Smooth muscle cell of trachea (primary cell): ENCODE measurements at places on chromosomes 1 and 21. TPM values are rescaled to one million over a fixed set of nuclear protein-coding genes. Genes with fewer than 3 reads are reported as not detected.

The DISP1 gene
- total RNA-seq: 8.9 and 11.6 TPM in 2 replicates

The CHIT1 gene
- total RNA-seq: not detected in 2 replicates

The TBX19 gene
- total RNA-seq: 0.58 and 2.0 TPM in 2 replicates

The DNAJC28 gene
- 1.3 and 3.2 TPM in 2 replicates for total RNA-seq

The BEND5 gene
- 0.17 TPM in 1 of 2 replicates, not detected in the other for total RNA-seq

The KRTAP7-1 gene
- total RNA-seq: not detected in 2 replicates

The B3GALT5 gene
- 0.15 and 0.17 TPM in 2 replicates for total RNA-seq

The TFF3 gene
- total RNA-seq: 0.17 and 0.29 TPM in 2 replicates

The ADGRB2 gene
- total RNA-seq: 7.4 and 25.0 TPM in 2 replicates

The CITED4 gene
- total RNA-seq: 1.2 and 2.5 TPM in 2 replicates

The CDKN2C gene
- 16.7 and 78.5 TPM in 2 replicates for total RNA-seq

The TINAGL1 gene
- total RNA-seq: 0.99 and 1.7 TPM in 2 replicates

The KRTAP13-2 gene
- not detected in 2 replicates for total RNA-seq

The SLAMF1 gene
- not detected in 2 replicates for total RNA-seq

The CRYAA gene
- not detected in 2 replicates for total RNA-seq

The SELE gene
- 0.17 TPM in 1 of 2 replicates, not detected in the other for total RNA-seq

The ATP1A4 gene
- total RNA-seq: not detected in 2 replicates

The FMO2 gene
- total RNA-seq: 3.5 and 4.5 TPM in 2 replicates

The CYP4A11 gene
- total RNA-seq: not detected in 2 replicates

The DNALI1 gene
- total RNA-seq: 5.5 and 7.9 TPM in 2 replicates

The ASCL5 gene
- total RNA-seq: not detected in 2 replicates

The CFAP410 gene
- total RNA-seq: 12.6 and 12.8 TPM in 2 replicates

The LYPD8 gene
- not detected in 2 replicates for total RNA-seq

The LENEP gene
- not detected in 2 replicates for total RNA-seq

The CA14 gene
- total RNA-seq: not detected in 2 replicates

The NPHS2 gene
- not detected in 2 replicates for total RNA-seq

The PDC gene
- not detected in 2 replicates for total RNA-seq

The SMCP gene
- not detected in 2 replicates for total RNA-seq
